ENCODE measurements at places on chromosomes 11 and 22. TPM values are rescaled to one million over a fixed set of nuclear protein-coding genes. Genes with fewer than 3 reads are reported as not detected.

The ACRV1 gene
- 0.10 TPM for polyA plus RNA-seq

The ZNF280B gene
- 0.57 TPM for polyA plus RNA-seq

The VSIG10L2 gene
- polyA plus RNA-seq = not detected

The FDXACB1 gene
- 2.1 TPM for polyA plus RNA-seq

- no peak overlapping the region for H3K27ac ChIP-seq
- DNase-seq = peak; percentile 19
- no peaks in the 10 kb centered on the region for H3K36me3 ChIP-seq
- no peak overlapping the region for H3K4me3 ChIP-seq
- H3K4me1 ChIP-seq = no peaks in the 10 kb centered on the region
Measured at GRCh38 chr22:27580311-27580897, 221.2 kb downstream of the MN1 start.

DNA sequence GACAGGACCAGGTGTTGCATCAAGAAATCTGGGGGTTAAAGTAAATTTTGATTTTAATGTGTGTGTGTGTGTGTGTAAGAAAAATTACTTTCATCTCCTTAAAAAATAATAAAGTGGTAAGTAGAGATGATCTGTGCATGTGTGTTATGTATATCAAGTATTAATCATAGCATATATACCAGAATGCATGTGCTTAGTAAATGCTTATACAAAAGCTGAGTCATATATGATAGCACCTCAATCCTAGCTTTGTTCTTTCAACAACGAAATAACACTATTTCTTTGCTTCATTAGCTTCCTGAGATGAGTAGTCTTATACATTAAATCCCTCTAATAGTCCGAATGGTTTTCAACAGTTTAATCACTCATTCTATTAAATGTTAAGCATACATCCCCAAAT is 899.6 kb upstream of the ANO3 start:
- H3K27ac ChIP-seq = no peak overlapping the region
- no peaks in the 10 kb centered on the region for H3K27me3 ChIP-seq
- H3K36me3 ChIP-seq = no peaks in the 10 kb centered on the region
- no peak for DNase-seq
- no peak overlapping the region for H3K4me3 ChIP-seq
- no peaks in the 10 kb centered on the region for H3K4me1 ChIP-seq

DNA sequence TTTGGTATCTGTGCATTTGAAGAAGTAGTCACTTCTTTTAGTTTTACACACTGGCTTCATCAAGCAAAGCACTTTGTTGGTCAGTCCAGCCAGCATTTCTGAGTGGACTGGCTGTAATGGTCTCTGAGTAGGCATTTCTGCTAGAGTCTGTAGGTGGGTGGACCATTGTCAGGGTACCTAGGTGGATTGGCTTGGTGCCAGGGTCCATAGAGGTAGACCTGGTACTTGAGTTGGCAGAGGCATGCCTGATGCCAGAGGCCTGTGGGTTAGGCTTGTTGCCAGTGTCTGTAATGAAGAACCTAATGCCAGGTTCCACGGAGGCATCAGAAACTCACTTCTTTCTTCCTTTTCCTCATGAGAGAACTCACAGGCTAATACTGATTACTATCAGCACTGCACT is 157.9 kb upstream of the C11orf87 start:
- no peak overlapping the region for H3K27ac ChIP-seq
- H3K36me3 ChIP-seq = no peaks in the 10 kb centered on the region
- no peak for DNase-seq
- H3K4me3 ChIP-seq = no peak overlapping the region
- H3K4me1 ChIP-seq = no peaks in the 10 kb centered on the region

DNA sequence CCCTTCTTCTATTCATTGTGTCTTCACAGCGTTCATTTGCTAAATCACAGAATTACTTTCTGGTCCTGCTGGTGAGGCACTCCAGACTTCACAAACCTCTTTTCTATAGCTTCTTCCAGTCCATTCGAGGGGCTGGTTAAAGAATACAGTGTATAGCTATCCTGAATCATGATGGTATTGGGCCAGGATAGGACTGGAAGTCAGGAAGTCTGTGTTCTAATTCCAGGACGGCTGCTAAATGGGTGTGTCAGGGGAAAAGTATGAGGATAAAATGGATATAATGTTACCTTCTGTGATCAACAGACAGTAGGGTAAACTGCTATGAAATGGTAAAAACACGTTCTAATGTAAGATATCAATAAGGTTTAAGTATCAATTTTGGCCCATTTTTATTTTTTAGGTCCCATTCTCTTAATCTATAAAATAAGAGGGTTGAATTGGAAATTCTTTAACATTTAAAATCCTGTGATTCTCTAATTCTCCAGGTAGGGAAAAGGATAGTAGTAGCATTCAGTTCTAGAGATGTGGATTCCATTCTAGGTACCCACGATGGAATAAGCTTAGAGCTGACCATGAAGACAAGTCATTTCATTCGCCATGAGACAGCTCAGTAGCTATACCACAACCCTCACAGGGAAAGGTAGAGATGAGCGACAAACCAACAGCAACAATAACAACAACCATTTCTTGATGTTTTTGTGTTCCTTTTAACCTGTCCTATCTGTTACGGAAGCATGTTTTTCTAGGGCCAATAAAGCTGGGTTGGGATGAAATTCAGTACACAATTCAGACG is 96.1 kb downstream of the SLC1A2 start:
- H3K4me1 ChIP-seq = peaks cover 49% of the 10 kb centered on the region
- H3K27ac ChIP-seq = peak overlapping the region; percentile 73
- H3K36me3 ChIP-seq = no peaks in the 10 kb centered on the region
- peak; percentile 67 for DNase-seq
- H3K4me3 ChIP-seq = no peak overlapping the region

- no peak for DNase-seq
- no peaks in the 10 kb centered on the region for H3K27me3 ChIP-seq
- H3K36me3 ChIP-seq = 0 out of 2 replicates have a peak, but pooled peaks cover 3% of the 10 kb centered on the region
- no peak overlapping the region for H3K4me3 ChIP-seq
- H3K4me1 ChIP-seq = peaks cover 14% of the 10 kb centered on the region
Measured at GRCh38 chr11:19802773-19803293, 90.2 kb downstream of the NAV2 start.

DNA sequence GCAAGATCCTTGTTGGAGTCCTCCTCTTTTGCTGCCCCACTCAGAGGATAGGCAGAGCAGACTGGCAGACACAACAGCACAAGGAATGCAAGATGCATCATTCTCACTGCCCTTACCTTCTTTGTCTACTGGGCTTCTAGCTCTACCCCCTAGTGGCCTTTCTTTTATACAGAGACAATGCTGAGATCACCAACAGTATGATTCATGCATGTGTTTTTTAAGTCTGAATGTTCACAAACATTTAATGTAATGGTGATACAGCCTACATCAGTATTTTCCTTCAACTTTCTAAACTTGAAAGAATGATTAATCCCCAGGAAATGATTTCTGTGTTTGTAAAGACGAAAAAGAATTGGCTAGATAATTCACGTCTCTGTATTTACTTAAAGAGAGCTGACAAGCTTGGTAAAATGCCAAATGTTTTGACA is at the start of gene MMP10:
Gene MMP10 (minus strand): TSS at position 138 of the 428 bp plus-strand sequence. CDS start 37 bp downstream, at position 101.
- no peak within 1 kb of the TSS for H3K27ac ChIP-seq
- no peak within 1 kb of the TSS for H3K4me3 ChIP-seq
- H3K4me1 ChIP-seq = peaks cover 7% of the 10 kb centered on the region
- peak; percentile 87 for DNase-seq
- H3K27me3 ChIP-seq = no peaks in the 10 kb centered on the region
- H3K36me3 ChIP-seq = no peaks in the 10 kb centered on the region

GRCh38 chr22:42855721-42856120 is 1.4 kb downstream of the ARFGAP3 start:
- peak; percentile 18 for DNase-seq
- H3K4me3 ChIP-seq = peak overlapping the region; percentile 96
- H3K36me3 ChIP-seq = no peaks in the 10 kb centered on the region
- peak overlapping the region; percentile 99 for H3K27ac ChIP-seq

DNA sequence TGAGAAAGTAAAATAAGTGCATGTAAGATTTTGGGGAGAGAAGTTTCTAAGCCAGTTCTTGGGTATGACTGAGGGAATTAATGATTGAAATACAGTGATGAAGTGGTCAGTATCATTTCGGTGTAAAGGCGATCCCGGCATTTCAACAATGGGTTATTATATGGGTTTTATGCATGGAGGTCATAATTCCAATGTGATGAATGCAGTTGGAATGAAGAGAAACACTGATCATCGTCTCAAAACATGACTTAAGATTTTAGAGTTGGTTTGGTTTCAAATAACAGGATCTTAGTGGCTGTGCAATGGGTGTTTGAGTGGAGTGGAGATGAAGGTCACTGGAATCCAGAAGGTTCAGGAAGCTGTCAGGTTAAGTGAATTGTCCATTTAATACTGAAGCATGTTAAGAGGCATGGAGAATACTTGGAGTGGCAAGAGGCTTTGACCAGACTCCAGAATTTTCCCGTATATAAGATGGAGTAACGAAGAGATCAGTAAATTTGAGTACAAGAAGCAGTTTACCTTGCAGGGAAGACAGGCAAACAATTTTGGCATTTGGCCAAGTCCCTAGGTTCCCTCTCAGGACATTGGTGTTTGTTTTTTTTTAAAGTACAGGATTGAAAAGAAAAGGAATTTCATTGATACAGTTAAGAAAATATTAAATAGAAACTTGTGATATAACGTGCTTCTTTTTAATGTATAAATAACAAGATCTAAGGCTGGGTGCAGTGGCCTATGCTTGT is 96.4 kb upstream of the BIRC3 start:
- H3K4me1 ChIP-seq = peaks cover 46% of the 10 kb centered on the region
- DNase-seq = peak; percentile 58
- H3K27me3 ChIP-seq = no peaks in the 10 kb centered on the region
- H3K4me3 ChIP-seq = no peak overlapping the region
- peaks cover 61% of the 10 kb centered on the region for H3K36me3 ChIP-seq
- H3K27ac ChIP-seq = peak overlapping the region; percentile 26

- no peak overlapping the region for H3K4me3 ChIP-seq
- no peak for DNase-seq
- H3K36me3 ChIP-seq = no peaks in the 10 kb centered on the region
- no peaks in the 10 kb centered on the region for H3K27me3 ChIP-seq
- H3K4me1 ChIP-seq = no peaks in the 10 kb centered on the region
- H3K27ac ChIP-seq = no peak overlapping the region
Measured at GRCh38 chr11:97622795-97623194, 1233.0 kb downstream of the JRKL start.

- H3K4me1 ChIP-seq = peaks cover 9% of the 10 kb centered on the region
- H3K27me3 ChIP-seq = no peaks in the 10 kb centered on the region
- peaks cover 13% of the 10 kb centered on the region for H3K36me3 ChIP-seq
- H3K27ac ChIP-seq = no peak overlapping the region
- peak; percentile 45 for DNase-seq
- no peak overlapping the region for H3K4me3 ChIP-seq
Measured at GRCh38 chr11:34065505-34066203, 14.1 kb downstream of the CAPRIN1 start.

GRCh38 chr22:22151308-22151707 is 93.3 kb upstream of the VPREB1 start:
- no peak overlapping the region for H3K4me3 ChIP-seq
- H3K27me3 ChIP-seq = peaks cover 51% of the 10 kb centered on the region
- H3K4me1 ChIP-seq = no peaks in the 10 kb centered on the region
- no peak overlapping the region for H3K27ac ChIP-seq
- no peak for DNase-seq

Data from GM23248 (cell line).